ENCODE measurements at places on chromosomes 12 and 14.

DNA sequence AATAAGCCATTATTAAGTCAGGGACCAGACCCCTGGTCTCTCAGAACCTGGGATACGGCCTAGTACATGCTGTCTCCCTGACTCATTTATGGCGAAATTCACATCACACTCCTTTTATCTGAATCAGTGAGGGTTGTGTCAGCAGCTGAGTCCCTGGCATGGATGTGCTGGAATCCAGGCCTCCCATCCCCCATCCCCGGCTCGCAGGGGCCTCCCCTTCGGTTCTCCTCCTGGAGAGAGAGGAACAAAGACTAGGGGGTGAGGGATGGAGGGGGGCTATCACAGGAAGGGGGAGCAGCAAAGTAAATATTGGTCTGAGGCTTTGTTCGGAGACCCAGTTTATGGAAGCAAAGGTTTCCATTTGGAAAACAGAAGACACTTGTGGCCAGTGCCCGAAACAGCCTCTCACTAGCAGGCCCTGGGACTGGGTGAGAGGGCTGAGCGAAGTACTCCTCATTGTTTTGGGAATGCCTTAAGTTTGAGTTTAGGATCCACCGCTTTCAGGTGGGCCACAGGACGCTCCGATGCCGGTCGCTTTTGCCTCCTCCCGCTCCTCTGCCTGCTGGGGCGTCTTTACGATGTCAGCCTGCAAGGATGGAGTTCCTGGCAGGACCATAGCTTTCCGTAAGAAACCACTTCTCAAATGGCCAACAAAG is 145.0 kb downstream of the PRKCH start:
- no peak for DNase-seq

DNA sequence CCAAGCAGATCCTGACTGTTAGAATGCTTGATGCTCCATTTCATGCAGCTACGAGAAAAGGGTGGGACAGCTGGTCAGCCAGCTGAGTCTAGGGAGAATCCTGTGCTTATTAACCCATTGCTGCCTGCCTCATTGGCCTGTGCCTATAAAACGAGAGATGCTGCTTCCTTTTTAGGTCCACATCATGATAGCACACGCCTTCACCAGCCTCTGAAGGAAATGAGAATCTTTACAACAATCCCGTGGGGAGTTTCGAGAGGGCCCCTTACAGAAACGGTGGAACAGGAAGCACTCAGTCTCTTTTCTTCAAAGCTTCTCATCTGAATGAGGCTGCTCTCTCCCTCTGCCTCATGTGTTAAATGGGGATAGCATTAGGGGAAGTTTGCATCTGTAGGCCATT is 147.3 kb upstream of the RFLNA start:
- no peak for DNase-seq

- no peak for DNase-seq
These were observed 49.0 kb downstream of the SLC8B1 start for GRCh38 chr12:113285679-113286610.

DNA sequence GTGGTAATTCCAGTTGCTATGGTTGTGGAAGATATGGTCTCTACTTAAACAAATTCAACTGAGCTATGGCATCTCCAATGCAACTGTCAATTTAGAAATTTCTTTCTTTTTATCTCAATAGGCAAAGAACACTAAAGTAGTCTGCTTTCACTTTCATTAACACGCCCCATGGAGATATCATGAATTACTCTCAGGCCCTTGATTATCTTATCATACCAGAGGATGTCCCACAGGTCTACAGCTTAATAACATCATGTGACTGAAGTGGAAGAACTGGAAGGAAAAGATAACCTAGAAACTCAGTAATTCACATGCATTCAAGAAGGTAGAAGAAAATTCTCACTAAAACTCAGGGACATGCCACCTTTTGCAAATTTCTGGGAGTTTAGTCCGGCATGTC is 114.3 kb downstream of the FLRT2 start:
- no peak for DNase-seq

DNA sequence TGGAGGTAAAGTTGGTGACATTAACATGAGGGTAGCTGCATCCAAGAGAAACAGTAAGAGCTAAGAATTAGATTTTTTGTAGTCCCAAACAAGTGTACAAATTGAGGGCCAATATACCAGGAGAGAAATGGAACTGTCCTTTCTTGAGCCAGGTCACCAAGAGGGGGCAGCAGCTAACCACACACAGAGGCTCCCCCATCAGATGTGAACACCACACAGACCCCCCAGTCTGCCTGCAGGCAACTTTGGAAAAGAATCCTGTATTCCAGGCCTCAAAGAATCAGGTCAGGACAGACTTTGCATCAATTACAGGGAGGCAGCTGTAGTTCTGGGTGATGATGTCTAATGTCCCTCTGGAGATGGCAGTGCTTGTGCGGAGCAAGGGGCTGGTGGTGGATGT is 77.9 kb downstream of the SPTB start:
- DNase-seq = no peak

DNA sequence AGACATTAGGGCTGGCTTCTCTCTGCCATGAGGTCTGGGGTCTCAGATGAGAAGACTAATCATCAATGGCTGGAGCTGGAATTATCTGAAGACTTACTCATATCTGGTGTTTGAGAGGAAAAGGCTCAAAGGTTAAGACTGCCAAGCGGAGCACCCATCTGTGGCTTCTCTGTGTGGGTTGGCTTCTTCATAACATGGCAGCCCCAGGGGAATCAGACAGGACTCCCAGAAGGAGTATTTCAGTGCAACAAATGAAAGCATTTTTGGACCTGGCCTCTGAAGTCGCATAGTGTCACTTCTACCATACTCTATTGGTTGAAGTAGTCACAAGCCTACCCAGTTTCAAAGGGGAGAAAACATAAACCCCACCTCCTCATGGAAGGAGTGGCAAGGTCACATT is 171.8 kb upstream of the KRR1 start:
- DNase-seq = no peak

DNA sequence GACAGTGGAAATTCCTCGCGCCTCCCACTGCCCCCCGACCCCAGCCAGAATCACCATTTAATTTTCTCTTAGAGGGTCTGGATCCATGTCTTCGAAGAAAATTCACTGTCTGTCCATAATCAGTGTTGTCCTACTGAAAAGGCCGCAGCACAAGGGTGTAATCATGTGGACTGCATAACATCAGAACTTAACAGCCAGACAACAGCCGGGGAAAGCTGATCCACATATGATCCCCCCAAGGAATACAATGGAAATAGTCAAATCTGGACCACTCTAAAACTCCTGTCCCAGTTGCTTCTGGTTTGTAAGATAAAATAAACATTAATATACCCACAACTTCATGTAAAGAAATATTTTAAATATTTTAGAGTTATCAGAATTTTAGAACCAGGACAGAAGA is 177.5 kb downstream of the SSPN start:
- no peak for DNase-seq

DNA sequence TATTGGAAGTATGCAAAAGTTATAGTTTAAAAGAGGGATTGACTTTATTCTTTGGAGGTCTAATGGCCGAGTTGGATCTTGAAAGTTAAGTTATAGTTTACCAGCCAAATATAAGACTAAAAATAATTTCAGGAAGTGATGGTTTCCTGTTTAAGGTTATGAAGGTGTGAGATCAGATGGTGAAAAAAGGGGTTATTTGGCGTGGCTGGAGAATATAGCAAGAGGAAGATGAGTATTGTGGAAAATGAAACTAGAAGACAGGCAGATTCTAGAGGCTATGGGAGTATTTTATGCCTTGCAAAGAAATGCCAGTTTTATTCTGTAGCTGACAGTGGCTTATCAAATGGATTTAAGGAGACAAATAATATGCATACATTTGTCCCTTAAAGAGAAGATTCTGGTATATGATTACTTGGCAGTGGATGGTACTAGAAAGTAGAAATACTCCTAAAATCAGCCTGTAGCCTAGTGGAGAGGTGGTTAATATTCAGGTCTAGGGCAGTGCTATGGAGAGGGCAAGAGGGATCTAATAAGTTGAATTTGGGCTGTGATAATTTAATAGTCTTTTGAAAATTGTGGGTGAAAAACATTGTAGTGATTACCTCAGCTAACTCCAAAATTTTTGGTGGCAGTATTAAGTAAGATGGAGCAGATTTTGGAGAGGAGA is 1091.8 kb upstream of the ATXN7L3B start:
- no peak for DNase-seq

DNA sequence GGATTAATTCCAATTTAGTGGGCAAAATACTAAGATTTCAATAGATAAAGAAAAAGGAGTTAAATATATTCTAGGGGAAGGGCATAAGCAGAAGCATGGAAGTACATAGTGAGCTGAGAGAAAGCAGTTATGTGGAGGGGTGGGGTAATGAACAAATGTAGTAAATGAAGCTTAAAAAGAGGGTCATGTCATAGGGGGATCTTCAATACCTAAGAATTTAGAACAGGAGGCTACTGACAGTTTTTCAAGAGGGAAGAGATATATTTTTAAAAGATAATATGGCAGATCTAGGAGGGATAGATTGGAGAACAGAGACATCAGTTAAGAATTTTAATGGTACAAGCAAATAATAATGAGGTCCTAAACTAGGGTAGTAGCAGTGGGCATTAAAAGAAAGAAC is 9.4 kb downstream of the SYCP3 start:
- DNase-seq = no peak

DNA sequence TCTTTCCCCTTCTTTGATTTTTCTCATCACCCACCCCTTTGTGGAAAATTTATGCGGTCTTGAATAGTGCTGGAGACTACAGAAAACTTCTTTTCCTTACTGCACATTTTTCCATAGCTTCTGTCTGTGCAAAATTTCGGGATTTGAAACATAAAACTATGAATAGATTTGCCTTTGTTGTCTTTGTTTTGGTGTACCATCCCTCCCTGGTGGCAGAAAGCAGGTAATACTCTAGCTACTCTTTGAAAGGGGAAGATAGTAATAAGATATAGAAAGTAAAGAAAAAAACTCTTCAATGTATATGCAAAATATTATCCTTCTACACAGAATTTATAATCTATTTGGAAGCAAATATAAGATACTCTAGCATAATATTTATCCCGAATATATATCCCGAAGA is 79.1 kb upstream of the LMO3 start:
- no peak for DNase-seq

- no peak for DNase-seq
These were observed 215.5 kb downstream of the C12orf50 start for GRCh38 chr12:87813476-87814234.

- no peak for DNase-seq
These were observed 134.7 kb downstream of the CMAS start for GRCh38 chr12:22180705-22181104.

DNA sequence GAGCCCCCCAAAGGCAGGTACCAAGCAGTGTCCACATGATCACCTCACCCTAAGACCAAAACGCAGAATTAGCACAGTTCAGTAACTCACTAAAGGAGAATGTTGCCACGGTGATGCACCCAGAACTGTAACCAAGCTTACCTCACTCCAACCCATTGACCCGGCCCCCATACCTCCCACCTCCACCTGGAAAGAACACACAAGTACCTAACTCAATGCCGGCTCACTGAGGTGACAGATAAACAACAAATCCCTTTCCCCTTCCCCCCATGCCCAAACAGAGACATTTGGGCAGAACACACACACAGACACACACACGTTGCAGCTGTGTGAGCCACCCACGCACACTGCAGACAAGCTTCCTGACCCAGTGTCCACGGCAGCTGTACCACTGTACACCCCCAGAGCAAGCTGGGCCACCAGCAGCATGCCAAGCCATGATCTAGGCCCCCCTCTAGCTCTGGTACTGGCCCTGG is 1.3 kb downstream of the RAPGEF3 start:
- no peak for DNase-seq

DNA sequence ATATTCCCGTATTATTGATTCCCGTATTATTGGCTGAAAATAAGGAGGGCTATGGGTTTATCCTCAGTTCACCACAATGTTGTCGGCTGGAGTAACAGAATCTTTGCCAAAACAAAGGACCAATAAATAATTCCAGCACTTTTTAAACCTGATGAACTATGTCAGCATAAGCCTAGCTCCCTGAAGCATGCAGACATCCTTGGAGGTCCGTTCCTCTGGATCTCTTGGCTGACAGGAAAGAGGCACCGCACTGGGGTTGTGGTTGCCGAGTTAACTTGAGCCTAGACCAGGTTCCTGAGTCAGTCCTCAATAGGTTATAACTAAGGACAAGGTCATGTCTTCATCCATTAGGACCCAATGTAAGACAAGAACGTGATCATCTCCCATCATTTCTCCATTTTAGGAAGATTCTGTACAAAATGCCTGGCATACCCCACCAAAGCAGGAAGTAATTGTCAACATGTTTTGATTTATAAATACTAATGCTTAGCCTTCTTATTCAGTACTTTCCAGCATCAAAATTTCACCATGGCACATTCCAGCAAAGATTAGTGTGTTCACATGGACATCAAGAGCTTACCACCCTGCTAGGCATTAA is 36.6 kb downstream of the NID2 start:
- DNase-seq = no peak

- no peak for DNase-seq
These were observed 182.0 kb upstream of the NAV3 start for GRCh38 chr12:77648716-77649115.

- no peak for DNase-seq
These were observed 658.7 kb downstream of the SOX5 start for GRCh38 chr12:23290627-23291330.

- no peak for DNase-seq
These were observed 599.8 kb downstream of the RPL10L start for GRCh38 chr14:46051796-46052195.

- DNase-seq = no peak
These were observed 244.5 kb upstream of the LRFN5 start for GRCh38 chr14:41362139-41362538.

GRCh38 chr14:100730581-100730980 is 3.9 kb downstream of the DLK1 start:
- no peak for DNase-seq

- no peak for DNase-seq
These were observed 13.0 kb upstream of the APOBEC1 start for GRCh38 chr12:7678744-7679143.

DNA sequence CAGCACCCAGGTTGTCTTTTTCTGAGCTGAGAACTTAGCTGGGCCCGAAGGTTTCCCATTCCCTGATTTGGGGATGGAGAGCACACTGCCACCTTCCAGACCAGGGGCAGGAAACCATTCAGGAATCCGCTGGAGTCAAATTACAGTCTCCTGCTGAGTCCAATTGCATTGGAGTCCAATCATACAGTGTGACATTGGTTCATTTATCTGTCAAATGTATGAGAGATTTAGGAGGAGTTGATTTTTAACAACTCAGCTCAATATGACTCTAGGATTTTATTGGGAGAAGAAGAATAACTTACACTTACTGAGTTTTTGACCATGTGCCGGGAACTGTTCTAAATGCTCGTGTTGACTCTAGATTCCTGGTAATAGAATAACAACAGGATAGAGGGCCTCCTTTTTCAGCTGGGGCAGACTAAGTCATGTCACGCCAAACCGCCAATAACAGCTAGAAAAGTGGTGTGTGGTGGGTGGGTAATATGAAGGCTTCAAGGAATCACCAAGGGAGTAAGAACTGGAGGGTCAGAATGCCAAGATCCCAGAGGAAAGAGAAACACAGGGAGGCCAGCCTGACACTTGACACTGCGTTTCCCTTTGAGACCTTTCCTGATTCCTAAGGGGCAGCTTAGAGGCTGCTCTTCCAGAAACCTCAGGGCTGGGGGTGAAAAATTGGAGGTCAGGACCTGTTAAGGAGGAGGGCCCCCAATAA is 11.5 kb downstream of the SYNDIG1L start:
- DNase-seq = no peak

GRCh38 chr12:53803703-53804102 is 51.9 kb upstream of the CISTR start:
- DNase-seq = no peak

GRCh38 chr12:121980191-121980891 is 41.3 kb upstream of the BCL7A start:
- no peak for DNase-seq

- peak; percentile 55 for DNase-seq
These were observed 45.6 kb upstream of the RIMBP2 start for GRCh38 chr12:130761537-130762318.
